ENCODE measurements at places on chromosomes 13 and 19.

DNA sequence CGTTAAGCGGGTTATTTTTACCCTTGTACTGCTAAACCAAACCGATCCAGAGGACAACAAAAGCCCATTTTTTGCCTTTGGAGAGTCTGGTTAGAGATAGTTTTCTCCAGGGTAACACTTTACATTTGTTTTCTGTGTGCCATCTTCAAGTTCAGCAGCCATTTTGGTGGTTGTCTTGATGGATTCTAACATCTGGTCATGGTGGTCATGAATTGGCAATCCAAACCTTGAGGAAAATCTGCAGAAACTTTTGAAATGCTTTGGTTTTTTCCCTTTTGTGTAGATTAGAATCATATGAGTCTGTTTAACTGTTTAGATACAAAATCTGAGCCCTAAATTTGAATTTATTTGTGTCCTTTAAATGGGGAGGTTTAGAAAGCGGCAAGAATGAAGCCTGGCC lies 16.6 kb downstream of the HNRNPM start:
- H3K27me3 ChIP-seq, result no peaks in the 10 kb centered on the region
- no peak for DNase-seq
- no peak overlapping the region for H3K4me3 ChIP-seq
- peaks cover 64% of the 10 kb centered on the region for H3K4me1 ChIP-seq
- H3K36me3 ChIP-seq, result no peaks in the 10 kb centered on the region

- H3K36me3 ChIP-seq, result no peaks in the 10 kb centered on the region
- no peaks in the 10 kb centered on the region for H3K4me1 ChIP-seq
- H3K4me3 ChIP-seq, result no peak overlapping the region
- H3K27ac ChIP-seq, result no peak overlapping the region
Observed at GRCh38 chr13:70896136-70896535, 787.9 kb upstream of the KLHL1 start.

- H3K4me3 ChIP-seq, result no peak overlapping the region
- peak; percentile 20 for DNase-seq
- H3K36me3 ChIP-seq, result no peaks in the 10 kb centered on the region
- H3K4me1 ChIP-seq, result no peaks in the 10 kb centered on the region
- H3K27ac ChIP-seq, result no peak overlapping the region
- no peaks in the 10 kb centered on the region for H3K27me3 ChIP-seq
Observed at GRCh38 chr19:31214086-31214485, 135.2 kb downstream of the TSHZ3 start.

GRCh38 chr19:35729763-35730162 lies 12.0 kb downstream of the KMT2B start:
- H3K4me3 ChIP-seq, result no peak overlapping the region
- no peaks in the 10 kb centered on the region for H3K27me3 ChIP-seq
- H3K27ac ChIP-seq, result no peak overlapping the region
- no peaks in the 10 kb centered on the region for H3K4me1 ChIP-seq

Data from heart right ventricle (tissue), 16 donors.